ENCODE measurements at places on chromosomes 7 and 10. TPM values are rescaled to one million over a fixed set of nuclear protein-coding genes. Genes with fewer than 3 reads are reported as not detected.

DNA sequence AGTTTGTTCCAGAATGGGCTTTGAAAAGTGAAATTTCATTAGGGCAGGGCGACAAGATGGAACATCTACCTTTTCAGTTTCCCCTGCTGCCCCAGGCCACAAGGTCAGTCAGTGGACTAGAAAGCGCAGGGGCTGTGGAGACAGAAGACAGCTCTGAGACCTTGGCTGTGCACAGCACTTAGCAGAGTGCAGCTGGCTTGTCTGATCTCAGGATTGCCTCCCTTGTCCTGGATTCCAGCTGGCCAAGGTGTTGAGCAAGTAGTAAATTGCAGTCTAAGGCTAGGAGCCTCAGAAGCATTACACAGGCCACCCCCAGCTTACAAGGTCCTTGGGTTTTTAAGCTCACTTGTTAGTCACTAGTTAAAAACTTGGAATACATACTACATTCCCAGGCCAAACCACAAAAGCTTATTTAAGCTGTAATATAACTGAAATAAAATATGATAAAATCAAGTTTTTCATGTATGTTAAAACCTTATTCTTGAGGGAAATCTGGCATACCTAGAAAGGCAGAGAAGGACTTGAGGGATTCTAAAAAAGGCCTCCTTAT is 67.3 kb upstream of the NPY start:
- no peak for DNase-seq

GRCh38 chr10:79019441-79020014 is 49.2 kb upstream of the ZMIZ1 start:
- no peak for DNase-seq

GRCh38 chr7:150788474-150789269 is 11.5 kb downstream of the TMEM176B start:
- DNase-seq: no peak

DNA sequence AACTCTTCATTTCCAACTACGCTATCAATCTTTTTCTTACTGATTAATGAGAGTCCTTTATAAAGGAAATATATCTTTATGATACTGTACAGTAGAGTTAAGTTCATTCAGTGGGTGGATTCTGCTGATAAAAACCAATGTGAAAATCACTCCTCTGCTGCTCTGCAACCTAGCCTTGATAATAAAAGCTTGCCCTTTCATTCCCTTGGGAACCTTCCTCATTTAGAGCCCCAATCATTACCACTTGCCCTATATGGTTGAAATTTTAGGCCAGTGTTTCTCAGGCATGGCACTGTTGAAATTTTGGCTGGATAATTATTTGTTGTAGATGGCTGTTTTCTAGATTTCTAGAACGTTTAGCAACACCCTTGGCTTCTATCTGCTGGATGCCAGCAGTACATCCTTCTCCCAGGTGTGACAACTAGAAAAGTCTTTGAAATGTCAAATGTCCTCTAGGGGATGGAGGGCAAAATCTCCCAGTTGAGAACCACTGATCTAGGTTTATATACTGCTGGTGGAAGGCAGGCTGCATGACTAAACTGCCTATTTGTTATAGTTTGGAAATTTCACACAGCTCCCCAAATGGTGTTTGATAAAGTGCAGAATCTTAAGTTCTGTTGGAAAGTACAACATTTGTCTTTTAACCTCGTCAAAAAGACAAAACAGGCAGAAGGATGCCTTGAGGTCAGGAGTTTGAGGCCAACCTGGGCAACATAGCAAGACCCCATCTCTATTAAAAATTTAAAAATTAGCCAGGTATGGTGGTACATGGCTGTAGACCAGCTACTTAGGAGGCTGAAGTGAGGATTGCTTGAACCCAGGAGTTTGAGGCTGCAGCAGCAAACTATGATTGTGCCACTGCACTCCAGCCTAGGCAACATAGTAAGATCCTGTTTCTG is 8.9 kb upstream of the SIRT1 start:
- no peak for DNase-seq

Gene CPVL
- total RNA-seq: 0.22 TPM

- no peak for DNase-seq
Measured at GRCh38 chr7:128215739-128216138, 25.3 kb upstream of the LEP start.

Gene SEMA4G
- 0.99 TPM for total RNA-seq

Gene RHOBTB1
- total RNA-seq: 32.1 TPM

GRCh38 chr10:109963439-109963838 is 40.1 kb upstream of the XPNPEP1 start:
- DNase-seq: no peak

- no peak for DNase-seq
Measured at GRCh38 chr7:135993950-135994349, 16.8 kb upstream of the MTPN start.

Gene GLI3
- under 0.01 TPM for total RNA-seq

Gene RET
- 0.44 TPM for total RNA-seq

DNA sequence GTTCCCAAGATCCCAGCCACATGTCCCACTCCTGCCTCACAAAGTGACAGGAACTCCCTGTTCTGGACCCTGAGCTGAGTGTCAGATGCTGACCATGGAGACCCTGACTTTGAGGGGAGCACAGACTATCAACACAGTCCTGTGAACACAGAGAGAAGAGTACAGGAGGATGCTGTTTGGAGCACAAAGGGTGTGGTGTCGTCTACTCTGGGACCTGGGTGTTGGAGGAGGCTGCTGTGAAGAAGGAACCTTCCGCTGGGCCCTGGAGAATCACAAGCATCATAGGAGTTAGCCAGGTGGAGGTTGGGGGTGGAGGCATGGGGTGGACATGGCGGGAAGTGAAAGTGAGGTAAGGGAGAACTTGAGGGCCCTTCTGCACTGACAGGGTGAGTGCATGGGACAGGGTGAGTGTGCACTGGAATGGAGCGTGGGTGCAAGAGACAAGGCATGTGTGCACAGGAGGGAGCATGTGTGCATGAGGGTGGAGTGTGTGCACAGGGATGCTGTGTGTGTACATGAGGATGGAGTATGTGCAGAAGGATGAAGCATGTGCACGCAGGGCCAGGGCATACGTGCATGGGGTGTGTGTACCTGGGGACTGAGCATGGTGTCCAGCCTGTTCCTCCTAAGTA is 70.7 kb upstream of the ANTXRL start:
- no peak for DNase-seq

GRCh38 chr10:34281661-34282582 is 533.2 kb downstream of the PARD3 start:
- DNase-seq: no peak

Gene SEMA3E
- 0.20 TPM for total RNA-seq

Gene CYP2C9
- total RNA-seq: not detected

Gene EPHA1
- 0.20 TPM for total RNA-seq

GRCh38 chr7:70208236-70209063 is 610.2 kb downstream of the AUTS2 start:
- DNase-seq: no peak

DNA sequence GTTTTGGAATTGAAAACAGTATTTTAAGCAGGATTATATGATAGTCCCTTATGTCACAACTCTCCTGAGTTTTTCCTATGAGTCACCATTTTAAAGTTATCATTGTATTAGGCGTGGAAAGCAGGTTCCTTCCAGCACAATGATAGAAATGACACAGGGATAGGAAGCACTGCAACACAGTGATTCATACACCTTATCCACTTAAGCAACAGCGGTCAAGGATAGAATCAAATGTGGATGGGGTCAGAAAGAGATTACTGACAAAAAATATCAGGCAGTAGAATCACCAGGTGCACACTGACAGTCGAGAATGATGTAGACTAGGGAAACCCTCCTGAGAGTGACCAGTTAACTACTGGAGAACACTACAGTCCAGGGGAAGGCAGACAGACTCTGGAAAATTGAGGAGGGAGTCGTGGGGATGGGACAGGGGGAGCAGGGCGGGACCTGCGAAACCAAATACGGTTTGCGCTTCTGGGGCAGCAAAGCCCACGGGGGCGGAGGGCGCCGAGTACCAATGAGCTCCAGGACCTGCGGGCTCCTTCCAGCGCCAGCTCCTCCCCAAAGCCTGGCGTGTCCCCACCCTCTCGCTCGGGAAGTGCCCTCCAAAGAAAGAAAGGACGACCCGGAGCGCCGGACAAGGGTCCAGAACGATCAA is 479 bp downstream of the PNPLA8 start:
- peak; percentile 85 for DNase-seq

Gene SPAG6
- not detected for total RNA-seq

DNA sequence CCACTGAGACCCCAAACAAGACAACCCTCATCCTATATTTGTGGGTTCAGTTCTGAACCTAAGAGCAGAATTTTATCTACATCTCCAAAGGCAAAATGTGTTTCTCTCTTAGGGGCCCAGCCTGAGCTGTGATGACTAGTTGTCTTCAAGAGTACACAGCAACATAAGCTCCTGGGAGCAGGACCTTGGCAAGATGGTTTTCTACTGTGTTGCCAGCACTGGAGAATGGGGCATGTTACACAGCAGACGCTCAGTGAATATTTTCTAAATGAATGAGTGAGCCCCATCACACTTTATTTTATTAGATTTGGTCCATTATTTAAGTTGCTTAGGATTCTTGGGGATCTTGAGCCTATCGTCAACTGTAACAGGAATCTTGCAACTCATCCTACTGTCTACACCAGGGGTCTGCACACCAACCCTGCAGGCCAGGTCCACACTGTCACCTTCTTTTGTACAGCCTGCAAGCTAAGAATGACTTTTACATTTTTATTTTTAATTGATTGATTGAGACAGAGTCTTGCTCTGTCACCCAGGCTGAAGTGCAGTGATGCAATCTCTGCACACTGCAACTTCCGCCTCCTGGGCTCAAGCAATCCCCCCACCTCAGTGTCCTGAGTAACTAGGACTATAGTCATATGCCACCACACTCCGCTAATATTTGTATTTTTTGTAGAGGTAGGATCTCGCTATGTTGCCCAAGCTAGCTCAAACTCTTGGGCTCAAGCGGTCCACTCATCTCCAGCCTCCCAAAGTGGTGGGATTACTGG is 347.1 kb downstream of the FGFR2 start:
- no peak for DNase-seq

Gene PDSS1
- 4.6 TPM for total RNA-seq

DNA sequence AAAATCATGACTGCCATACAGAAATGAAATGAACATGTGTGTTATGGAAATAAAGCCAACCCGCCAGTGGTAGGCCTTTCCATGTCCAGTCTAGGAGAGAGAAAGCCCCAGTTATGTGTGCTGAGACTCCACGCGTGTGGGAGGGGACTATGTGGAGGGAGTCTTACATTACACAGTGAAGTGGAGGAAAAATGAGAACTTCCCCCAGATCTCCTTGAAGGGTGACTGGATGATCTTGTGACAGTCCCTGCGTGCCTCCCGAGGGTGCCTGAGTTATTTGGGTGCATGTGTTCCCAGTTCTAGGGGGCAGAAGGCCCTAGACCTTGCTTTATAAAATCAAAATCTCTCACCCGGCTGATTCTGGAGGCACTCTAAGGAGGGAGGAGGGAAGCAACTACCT is 24.2 kb downstream of the UPP1 start:
- DNase-seq: no peak

GRCh38 chr7:45434167-45434784 is 139.9 kb upstream of the ADCY1 start:
- no peak for DNase-seq

DNA sequence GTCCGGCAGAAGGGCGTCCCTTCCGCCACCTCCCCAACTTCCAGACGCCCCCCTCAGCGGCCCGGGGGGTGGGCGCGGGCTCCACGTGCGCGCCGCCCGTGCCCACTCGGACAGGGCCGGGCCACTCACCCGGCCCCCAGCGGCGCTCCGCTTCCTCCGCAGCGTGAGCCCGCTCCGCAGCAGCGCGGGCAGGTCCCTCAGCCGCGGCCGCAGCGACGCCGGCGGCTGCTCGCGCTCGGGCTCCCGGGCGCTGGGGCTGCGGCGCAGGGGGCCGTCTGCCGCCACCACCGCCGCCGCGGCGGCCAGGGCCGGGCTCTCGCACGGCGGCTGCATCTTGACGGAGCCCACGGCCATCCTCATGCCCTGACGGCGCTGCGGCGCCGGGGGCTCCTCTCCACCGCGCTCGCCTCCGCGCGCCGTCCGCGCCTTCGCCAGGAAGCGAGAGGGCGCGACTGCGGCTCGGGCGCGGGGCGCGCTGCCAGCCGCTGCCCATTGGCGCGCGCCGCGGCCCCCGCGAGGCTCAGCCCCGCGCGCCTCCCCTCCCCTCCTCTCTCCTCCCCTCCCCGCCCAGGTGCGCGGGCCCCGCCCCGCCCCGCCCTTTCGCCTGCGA is at the start of gene RAPGEF5:
RAPGEF5 (minus strand) TSS at position 454 of the 610 bp plus-strand sequence; CDS start at position 360, 94 bp downstream.
- peak; percentile 47 for DNase-seq

Gene SPDYE5
- total RNA-seq: not detected

Gene CYP3A7
- not detected for total RNA-seq

- DNase-seq: no peak
Measured at GRCh38 chr10:3570855-3571266, 214.1 kb downstream of the KLF6 start.

- DNase-seq: no peak
Measured at GRCh38 chr10:49415846-49416245, 20.0 kb upstream of the DRGX start.

DNA sequence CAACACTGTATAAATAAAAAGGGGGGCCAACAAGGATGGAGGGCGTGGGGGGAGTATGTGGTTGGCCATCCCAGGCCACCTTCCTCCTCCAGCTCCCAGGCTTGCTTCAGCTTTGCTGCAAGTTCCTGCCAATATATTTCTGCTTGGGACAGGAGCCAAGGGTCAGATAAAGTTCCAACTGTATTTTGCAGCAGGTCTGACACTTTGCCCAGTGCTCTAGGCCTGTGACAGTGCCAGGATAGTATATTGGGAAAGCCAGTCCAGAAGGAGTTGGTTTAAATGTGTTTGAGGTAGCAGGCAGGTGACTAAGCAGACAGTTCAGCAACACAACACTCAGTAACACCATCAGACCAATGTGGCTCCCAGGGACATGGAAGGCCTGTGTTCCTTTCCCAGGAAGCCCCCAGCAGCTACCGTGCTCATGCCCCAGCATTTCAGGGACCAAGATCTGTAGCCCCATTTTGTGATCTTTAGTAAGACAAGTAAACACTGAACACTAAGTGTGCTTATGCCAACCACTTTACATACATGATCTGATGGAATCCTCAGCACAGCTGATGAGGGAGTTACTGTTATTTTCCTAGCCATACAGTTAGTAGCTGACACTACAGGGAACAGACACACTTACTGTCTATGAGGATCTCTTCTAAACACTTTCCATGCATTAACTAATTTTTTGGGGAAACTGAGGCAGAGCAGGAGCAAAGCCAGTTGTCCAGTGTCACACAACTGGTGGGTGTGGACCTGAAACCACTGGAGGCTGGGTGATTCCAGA is 38.9 kb downstream of the DNAJB12 start:
- peak; percentile 54 for DNase-seq

DNA sequence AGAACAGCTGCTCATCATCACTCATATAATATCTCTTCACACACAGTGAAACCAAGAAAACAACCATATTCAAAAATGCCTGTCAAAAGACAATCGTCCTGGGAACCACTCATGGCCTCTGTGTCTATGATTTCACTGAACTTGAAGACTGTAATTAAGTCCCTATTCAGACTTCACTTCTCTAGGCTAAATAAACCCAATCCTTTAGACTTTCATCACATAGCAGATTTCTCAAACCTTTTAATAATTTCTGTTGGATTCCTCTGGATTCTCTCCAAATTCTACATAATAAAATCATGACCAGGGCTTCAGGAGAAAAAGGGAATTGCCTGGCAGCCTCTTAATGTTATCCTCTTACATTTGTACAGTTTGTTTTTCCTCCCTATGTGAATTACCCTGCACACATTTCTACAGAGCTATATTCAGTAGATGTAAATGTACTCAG is 201.1 kb downstream of the LRRN3 start:
- DNase-seq: no peak

Gene KCTD7
- 3.5 TPM for total RNA-seq

Gene EBF3
- under 0.01 TPM for total RNA-seq

Gene CALHM2
- 12.2 TPM for total RNA-seq

GRCh38 chr10:130714742-130715467 is 578.7 kb downstream of the GLRX3 start:
- DNase-seq: no peak

Gene RAMP3
- 51.2 TPM for total RNA-seq

Gene BMPR1A
- 0.65 TPM for total RNA-seq
